ENCODE measurements at places on chromosomes 13 and 19.

DNA sequence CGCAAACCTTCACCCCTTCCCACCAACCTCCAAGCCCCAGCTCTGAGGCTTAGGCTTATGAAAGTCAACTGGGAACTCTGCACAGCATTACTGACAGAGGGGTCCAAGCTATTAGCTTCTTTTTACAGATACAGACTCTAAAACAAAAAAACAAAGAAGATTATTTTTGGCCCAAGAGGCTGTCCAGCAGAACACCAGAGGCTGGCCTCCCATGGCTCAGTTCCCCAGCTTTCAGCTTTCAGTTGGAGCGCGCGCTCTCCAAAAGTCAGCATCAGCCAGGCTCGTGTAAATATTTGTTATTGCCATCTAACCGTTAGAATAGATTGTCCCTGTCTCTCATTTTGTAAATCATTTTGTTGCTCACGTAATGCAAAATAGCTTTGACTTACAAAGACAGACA, 58.4 kb downstream of the ZIC5 start:
- no peak for DNase-seq

GRCh38 chr13:71979616-71980015, 112.6 kb upstream of the DACH1 start:
- no peak for DNase-seq

- DNase-seq, result no peak
These were observed 256.9 kb downstream of the TEX29 start for GRCh38 chr13:111577208-111577828.

DNA sequence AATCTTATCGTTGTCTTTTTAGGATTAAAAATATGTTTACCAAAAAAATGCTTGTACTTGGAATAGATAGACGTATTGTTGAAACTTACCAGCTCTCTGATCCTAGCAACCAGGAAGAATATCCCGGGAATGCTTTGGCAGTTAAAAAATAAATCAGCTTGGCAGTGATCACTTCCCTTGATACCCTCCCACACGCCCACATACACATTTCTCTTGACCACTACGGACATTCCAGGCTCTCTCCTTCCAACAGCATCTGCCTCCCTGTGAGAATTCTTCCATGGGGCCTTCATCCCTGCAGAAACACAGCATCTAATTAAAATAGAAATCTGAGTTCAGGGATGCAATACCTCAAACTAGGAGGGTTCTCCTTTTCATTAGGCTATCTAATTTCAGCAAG, 57.9 kb downstream of the THSD1 start:
- DNase-seq, result no peak

- DNase-seq, result no peak
These were observed 19.4 kb upstream of the MBNL2 start for GRCh38 chr13:97202761-97203160.

Data from stimulated activated CD8-positive, alpha-beta memory T cell treated with anti-CD3 and anti-CD28 coated beads, Interleukin-7, amount 100 ng/mL, for 4 hours (primary cell).